Activated gamma-delta T cell treated with anti-CD3 and anti-CD28 coated beads, Interleukin-2, amount 50 U/mL, for 16 hours (primary cell): ENCODE measurements at places on chromosomes 2 and 18.

DNA sequence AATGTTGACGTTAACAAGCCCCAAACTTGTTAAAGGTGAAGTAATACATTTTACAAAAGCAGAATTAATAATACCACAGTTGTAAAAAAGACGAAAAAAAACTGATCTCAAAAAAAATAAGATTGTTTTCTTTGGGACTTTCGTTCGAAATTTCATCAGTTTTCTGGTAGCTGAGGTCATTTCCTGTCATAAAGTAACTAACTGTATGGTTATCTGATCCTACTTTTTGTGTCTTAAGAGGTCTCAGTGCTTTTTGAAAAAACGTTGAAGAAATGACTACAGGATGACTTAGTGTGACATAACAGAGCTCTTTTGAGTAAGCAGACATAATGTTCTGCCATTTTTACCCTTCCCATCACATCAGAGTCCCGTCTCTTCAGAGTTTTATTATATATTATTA is 79.3 kb downstream of the BIRC6 start:
- no peak for DNase-seq

GRCh38 chr18:39561126-39561525 is 1995.5 kb upstream of the CELF4 start:
- DNase-seq, result no peak

- DNase-seq, result no peak
Measured at GRCh38 chr2:16911746-16912145, 246.1 kb upstream of the CYRIA start.

GRCh38 chr2:167177196-167177595 is 288.9 kb downstream of the XIRP2 start:
- DNase-seq, result no peak

- DNase-seq, result no peak
Measured at GRCh38 chr2:17972991-17973390, 94.5 kb downstream of the KCNS3 start.

DNA sequence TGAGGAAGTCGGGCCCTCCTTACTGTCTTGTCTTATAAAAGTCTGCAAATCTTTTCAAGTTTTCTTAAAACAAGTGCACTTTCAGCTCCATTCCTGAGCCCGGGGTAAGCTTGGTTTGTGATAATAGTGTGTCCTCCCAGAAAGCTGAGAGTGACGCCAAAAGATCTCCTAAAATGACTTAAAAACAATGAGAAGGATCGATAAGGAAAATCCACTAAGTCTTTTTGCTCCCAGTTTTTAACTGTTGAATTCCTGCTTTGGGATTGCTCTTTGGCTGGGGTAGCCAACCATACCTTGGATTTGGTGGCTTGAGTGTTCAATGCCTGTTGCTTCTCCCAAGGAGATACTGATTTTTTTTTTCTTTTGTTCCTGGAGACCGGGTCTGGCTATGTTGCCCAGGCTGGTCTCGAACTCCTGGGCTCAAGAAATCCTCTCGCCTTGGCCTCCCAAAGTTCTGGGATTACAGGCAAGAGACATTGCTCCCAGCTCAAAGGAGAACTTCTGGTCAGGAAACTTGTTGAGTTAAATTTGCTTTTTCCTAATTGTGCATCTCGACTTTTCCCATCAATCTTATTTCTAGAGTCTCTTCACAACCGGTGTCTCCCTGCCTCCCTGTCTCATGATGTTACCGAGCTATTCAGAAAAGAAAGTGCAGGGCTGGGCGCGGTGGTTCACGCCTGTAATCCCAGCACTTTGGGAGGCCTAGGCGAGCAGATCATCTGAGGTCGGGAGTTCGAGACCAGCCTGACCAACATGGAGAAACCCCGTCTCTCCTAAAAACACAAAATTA is 3.0 kb downstream of the TGIF1 start:
- DNase-seq, result no peak

DNA sequence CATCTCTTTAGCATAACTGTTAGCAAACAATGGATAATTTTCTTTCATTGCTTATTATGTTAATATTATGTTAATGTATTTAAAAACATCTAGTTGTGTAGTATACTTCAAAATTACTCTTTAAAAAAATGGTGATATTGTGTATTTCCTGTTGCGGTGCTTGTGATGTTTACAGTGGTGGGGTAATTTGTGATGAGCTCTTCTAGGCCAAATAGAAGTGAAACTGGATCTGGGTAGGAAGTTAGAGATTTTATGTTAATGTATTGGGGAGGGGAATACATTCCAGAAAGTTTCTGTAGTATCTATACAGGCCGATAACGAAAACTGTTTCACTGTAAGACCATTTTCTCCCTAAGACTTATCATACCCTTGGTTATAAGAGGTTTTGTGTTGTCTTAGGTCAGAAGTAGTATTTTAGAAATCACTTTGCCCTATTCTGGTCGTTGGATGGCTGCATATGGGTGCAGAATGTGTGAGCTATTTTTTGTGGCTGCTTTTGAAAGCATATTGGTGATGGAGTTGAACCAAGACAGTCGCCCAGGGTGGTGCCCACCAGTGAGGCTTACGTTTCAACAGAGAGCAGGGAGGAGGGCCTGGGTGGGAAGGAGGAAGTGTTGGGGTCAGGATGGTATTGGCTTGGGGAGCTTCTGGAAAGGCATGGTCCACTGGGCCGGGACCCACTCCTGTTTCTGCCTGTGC is 5.8 kb downstream of the TSHZ1 start:
- no peak for DNase-seq

DNA sequence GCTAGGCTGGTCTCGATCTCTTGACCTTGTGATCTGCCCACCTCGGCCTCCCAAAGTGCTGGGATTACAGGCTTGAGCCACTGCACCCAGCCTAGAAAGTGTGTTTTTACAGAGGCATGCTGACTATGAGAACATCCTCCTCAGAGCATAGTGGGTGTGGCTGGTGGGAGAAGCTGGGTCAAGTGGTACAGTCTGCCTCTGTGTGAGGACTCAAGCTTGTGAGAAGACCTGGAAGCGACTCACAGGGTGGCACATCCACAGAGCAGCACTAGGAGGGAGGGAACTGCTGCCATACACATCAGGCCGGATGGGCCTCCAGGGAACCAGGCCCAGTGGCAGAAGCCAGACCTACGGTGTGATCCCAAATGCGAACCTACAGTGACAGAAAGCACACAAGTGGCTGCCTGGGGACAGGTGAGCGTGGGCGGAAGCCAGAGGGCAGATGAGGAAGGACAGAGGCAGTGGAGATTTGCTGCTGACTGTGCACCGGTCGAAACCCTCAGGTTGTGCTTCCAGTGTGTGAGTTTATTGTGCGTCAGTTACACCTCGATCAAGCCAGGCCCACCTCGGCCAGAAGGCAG is 8.9 kb downstream of the ARHGEF4 start:
- no peak for DNase-seq

DNA sequence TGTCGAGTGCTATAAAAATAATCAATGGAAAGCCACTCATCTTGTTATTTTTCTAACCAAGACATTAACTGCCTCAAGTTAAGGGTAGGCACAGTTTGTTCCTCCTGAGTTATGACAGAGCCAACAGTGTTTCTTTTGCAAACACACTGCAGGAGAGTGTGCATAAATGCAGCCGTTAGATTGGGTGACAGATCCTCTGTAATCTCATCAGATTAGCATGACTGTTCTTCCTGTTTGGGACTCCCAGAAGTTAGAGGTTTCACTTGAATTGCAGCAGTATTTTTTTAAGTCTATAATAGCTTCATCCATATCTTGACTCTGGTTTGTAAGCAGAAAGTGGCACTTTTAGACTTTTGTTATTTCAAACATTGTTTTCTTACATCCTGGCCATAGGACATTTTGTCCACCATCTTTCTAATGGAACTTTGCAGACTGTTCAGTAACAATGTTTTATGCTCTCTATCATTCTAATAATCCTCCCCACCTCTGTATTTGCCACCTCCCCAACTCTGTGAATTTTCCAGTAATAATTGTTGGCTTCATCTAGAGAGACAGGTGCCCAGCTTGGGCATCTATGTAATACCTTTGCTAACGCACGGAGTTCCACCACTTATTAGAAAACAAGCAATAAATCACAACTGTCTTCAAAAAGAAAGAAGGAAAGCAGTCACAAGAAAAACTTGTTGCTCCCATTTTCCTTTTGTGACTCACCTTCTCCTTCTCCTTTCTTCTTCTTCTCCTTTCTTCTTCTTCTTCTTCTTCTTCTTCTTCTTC is 560.0 kb downstream of the ADCYAP1 start:
- no peak for DNase-seq

- no peak for DNase-seq
Measured at GRCh38 chr2:80288576-80288975, 16.0 kb downstream of the LRRTM1 start.

GRCh38 chr18:23194155-23194996 is 59.1 kb downstream of the CABLES1 start:
- DNase-seq, result no peak

DNA sequence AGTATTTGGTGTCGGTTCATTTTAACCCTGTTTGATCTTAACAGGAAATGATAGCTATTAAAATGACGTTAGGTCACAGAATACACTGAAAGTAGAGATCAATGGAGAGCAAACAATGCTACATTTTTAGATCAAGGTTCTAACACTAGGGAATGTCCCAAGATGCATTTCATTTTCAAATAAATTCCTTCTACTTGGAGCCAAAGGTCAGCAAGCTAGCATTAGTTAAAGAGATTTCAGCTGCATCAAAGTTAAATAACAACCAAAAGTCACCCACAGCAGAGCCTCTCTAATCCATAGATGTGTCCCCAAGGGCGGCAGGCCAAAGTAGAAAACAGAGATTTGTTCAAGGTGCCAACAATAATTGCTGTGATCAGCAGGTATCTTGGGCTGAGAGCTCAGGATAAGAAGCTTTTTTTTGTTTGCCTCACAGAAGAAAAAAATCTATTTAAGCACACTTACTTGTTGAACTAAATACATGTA is 1233.6 kb upstream of the TMEFF2 start:
- no peak for DNase-seq

DNA sequence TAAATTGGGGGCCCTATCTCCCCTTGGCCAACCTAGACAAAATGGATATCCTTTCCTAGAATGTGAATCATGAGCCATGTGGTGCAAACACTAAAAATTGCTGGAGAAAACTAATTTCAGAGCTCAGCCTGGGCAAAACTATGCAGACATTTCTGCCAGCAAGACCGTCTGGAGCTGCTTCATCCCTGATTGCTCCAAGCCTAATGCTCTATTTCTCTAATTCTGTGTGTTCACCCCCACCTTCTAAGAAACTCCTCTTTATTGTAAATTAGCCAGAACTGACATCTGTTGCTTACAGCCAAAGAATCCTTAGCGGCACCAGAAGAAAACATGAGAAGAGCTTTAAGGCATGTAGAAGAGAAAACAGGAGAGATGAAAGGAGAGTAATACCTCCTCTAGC is 337.7 kb upstream of the CHAC2 start:
- DNase-seq, result no peak

GRCh38 chr2:165633431-165633830 is 160.6 kb downstream of the GALNT3 start:
- DNase-seq, result no peak

DNA sequence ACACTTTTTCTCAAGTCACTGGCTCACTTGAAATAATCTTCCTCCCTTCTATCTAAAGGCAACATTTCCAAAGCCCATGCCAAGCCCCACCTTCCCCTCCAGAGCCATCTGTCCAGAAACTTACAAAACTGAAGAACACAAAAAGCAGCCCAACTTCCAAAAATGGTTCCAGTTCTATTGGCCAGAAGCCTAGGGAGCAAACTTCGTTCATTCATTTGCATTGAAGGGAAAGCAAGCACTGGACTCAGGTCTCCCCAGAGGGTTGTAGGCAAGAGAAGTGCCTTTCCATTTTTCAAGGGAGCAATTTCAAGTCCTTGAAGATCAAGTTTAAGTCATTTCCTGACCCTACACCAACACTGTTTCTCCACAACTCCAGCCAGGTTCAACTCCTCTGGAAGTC is 585.0 kb downstream of the BCL11A start:
- DNase-seq, result no peak

- DNase-seq, result no peak
Measured at GRCh38 chr2:75994759-75995158, 284.0 kb upstream of the GCFC2 start.

DNA sequence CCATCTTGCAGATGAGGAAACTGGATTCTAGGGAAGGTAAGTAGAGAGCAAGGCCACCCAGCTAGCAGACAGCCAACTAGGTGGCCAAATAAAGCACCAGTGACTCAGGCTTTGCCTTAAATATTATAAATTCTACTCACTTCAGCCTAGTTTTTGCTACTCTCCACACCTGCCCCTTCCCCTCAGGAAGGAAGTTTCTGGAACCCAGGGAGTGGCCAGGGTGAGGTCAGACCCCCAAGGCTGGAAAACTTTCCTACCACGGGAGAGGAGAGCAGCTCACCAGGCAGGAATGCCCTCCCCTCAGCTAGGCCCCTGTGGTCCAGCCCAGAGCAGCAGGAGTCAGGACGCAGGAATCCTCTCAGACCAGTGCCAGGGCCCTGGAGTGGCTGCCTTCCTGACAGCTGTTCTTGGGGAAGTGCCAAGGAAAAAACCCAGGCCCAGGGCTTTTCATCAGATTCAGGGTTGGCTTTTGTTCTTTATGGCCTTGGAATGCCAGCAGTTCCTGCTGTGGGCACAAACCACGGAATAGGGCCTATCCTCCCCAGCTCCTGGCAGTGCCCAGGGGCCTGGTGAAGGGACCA is 5.1 kb upstream of the PAX8 start:
- DNase-seq, result no peak

- no peak for DNase-seq
Measured at GRCh38 chr2:236612737-236613136, 43.1 kb downstream of the ACKR3 start.

GRCh38 chr2:241094172-241094571 is 7.9 kb downstream of the MTERF4 start:
- DNase-seq, result no peak

DNA sequence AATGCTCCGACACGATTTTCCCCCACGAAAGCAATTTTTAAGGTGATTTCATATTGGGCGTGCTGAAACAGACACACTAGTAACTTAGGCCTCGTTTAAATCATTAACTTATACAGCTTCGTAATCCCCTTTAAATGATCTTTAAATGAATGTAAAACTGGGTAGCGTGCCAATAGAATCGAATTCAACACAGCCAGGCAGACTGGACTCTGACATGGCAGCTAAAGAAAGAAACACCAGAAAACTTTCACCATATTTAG is 2.4 kb upstream of the ID2 start:
- no peak for DNase-seq

DNA sequence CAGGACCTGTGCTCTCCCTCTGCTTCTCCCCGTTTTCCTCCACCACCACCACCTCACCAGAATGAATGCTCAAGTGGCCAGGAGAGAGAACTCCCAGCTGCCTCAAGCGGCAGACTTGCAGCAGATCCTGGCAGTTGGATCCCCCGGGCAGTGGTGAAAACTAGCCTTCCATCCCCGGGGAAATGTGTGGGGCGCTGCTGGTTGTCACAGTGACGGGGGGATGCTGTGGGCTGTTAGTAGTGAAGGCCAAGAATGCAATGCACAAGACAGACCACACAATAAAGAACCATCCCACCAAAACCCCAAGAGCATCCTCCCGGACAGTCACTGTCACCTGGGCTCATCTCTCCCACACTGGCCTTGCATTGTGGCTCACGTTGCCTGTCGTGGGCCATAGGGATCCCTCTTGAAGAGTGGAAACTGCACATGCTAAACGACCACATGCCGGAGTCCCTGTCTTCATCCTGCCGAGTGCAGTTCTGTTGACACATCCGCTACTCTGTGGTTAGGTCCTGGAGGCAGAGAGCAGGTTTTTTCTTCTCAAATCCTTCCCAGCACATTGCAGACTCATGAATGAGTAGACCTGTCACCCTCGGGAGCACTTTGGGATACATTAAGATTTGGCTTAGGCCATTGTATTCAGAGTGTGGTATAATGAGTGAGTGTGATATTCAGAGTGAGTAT is 13.5 kb downstream of the SPATA3 start:
- no peak for DNase-seq
